Activated CD8-positive, alpha-beta memory T cell treated with anti-CD3 and anti-CD28 coated beads, Interleukin-2, amount 50 U/mL, for 4 hours (primary cell): ENCODE measurements at places on chromosomes 7 and 10.

- DNase-seq: no peak
Observed at GRCh38 chr10:3336673-3337293, 164.2 kb upstream of the PITRM1 start.

GRCh38 chr7:41880107-41880506, 177.2 kb upstream of the INHBA start:
- DNase-seq: no peak

DNA sequence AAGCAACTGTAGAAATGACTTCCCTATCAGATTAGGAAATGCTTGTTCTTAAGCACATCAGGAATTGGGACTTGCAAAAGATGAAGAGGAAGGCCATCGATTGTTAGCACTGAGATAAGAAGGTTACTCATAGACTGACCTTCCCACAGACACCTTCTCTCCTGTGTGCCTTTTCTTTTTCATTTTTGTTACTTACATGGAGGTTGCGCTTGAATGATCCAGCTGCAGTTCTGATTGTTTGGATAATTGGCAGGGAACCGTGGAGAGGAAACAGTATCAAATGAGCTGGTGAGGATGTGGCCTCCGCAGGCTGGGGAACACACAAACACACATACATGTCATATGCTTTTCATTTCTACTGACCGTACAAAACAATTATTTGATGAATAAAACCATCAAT, 134.9 kb upstream of the RSU1 start:
- no peak for DNase-seq

- no peak for DNase-seq
Observed at GRCh38 chr7:102095321-102096011, 191.2 kb upstream of the SH2B2 start.

GRCh38 chr10:110344622-110345021, 39.9 kb upstream of the SMNDC1 start:
- DNase-seq: no peak

DNA sequence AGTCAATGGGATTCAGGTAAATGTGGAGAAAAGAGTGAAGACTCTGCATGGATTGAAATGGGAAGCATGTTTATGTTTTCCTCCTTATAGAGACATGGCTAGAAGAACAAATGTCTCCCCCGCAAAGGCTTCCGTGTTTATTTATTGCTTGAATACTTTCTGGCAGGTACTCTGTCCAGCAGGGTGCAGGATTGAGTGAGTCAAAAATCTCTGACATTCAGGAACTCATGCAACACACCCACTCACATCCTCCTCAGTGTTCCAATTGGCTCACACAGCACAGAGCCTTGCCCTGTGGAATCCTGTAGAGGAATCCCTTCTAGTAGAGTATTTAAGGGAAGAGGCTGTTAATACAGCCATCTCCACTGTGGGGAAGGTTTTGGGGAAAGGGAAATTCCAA, 290.3 kb upstream of the VWC2 start:
- DNase-seq: no peak

- no peak for DNase-seq
Observed at GRCh38 chr7:78185149-78185745, 386.7 kb downstream of the PHTF2 start.

GRCh38 chr10:25105262-25105661, 69.5 kb upstream of the GPR158 start:
- no peak for DNase-seq

- no peak for DNase-seq
Observed at GRCh38 chr10:70568781-70569495, 33.6 kb downstream of the PRF1 start.

DNA sequence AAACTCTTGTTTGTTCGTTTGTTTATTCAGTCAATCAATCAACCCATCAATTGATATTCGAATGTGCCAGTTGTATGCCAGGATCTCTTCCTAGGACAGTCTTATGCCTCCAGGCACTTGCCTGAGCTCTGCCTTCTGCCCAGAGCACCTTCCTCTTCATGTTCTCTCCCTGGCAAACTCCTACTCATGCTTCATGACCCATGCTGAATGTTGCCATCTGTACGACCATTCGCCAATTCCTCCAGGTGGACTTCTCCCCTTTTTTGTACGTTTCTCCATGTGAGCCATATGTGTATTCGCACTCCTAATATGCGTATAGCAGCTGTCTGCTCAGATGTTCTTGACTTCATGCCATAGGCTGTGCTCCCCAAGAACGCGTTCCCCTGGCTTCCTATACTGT, 142.7 kb downstream of the C10orf105 start:
- no peak for DNase-seq

GRCh38 chr7:94344826-94345225, 49.9 kb upstream of the COL1A2 start:
- DNase-seq: no peak

DNA sequence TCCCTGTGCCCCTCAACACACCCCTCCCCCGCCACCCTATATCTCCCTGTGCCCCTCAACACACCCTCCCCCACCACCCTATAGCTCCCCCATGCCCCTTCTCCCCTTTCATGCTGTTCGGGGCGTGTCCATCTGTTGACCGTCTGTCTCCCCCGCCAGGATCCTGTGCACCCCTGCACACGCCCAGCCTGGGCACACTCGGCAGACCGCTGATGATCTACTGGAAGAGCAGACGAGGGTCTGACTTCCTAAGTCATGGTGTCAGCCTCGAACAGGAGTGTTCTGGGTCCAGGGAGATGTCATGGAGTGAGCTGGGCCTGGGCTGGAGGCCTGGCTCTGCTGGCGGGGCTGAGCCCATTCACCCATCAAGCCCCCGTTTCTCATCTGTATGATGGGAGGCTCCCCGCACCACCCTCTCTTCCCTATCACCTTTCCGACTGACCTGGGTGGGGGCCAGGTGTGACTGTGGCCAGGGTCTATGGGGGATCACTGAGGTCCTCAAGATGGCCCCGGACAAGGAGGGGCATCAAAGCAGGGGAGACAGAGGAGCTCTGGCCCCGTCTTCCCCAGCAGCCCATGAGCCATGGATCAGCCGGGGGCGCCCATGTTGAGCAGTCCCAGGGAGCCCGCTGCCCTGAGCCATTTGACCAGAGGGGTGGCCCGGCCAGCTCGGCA, 48.3 kb downstream of the PDGFA start:
- DNase-seq: peak; percentile 14

- no peak for DNase-seq
Observed at GRCh38 chr7:132420527-132420926, 155.7 kb downstream of the PLXNA4 start.

GRCh38 chr7:95976369-95977060, 204.2 kb downstream of the DYNC1I1 start:
- DNase-seq: no peak

- no peak for DNase-seq
Observed at GRCh38 chr10:129417870-129418269, 49.2 kb upstream of the MGMT start.

DNA sequence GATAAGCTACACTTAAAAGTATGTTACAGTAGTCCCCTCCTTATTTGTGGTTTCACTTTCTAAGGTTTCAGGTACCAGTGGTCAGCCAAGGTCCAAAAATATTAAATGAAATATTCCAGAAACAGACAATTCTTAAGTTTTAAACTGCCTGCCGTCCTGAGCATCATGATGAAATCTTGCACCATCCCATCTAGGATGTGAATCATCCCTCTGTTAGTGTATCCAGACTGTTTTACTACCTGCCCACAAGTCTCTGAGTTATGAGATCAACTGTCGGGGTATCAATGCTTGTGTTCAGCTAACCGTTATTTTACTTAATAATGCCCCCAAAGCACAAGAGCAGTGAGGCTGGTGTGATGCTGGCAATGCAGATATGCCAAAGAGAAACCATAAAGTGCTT, 11.4 kb downstream of the KDM7A start:
- no peak for DNase-seq

- no peak for DNase-seq
Observed at GRCh38 chr7:133923974-133924373, 203.2 kb upstream of the LRGUK start.

DNA sequence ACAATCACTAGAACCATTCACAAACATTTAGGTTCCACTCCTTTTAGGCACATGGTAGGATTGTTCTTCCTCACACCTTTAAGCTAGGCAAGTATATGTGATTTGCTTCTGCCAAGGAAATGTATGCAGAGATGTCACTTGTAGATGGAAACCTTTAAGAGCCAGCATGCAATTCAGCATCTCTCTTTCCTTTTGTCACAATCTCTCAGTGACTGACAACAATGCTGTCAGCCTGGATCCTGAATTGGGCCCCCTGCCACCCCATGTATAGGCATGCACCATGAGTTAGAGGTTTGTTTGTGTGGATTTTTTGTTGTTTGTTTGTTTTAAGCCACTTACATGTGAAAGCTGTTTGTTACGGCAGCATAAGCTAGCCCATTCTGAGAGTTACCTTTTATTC, 169.6 kb upstream of the PDE1C start:
- no peak for DNase-seq

DNA sequence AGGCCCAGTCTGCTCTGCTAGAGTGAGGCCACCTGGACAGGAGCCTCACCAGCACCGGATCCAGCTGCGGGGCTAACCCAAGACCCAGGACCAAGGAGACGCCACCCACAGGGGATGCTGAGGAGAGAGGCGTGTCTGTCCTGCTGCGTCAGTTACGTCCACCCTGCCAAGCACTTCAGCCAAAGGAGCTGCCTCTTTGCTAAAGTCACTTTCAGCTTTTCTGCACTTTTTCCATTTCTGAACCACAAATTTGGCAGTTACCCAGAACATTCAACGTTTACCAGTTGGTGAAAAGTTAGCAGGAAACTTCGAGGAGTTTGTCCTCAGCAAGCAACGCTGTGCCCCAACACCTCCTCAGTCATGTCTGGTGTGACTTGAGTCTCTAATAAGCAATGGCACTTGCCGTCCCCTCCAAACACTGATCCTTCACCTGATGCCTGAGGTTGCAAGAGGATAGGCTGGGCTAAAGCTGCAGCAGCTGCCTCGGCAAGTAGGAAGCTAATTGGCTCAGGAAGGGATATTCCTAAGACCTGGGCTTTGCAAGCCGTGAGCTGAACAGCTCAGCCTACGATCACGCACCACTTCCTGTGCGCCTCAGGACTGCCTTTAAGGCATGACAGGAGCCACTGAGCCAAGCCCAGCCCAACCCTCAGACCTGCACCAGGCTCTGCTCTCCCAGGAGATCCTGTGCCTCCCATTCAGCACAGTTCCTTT, 40.1 kb downstream of the KCNH2 start:
- peak; percentile 16 for DNase-seq

- DNase-seq: no peak
Observed at GRCh38 chr10:122186816-122187810, 84.0 kb upstream of the BTBD16 start.

DNA sequence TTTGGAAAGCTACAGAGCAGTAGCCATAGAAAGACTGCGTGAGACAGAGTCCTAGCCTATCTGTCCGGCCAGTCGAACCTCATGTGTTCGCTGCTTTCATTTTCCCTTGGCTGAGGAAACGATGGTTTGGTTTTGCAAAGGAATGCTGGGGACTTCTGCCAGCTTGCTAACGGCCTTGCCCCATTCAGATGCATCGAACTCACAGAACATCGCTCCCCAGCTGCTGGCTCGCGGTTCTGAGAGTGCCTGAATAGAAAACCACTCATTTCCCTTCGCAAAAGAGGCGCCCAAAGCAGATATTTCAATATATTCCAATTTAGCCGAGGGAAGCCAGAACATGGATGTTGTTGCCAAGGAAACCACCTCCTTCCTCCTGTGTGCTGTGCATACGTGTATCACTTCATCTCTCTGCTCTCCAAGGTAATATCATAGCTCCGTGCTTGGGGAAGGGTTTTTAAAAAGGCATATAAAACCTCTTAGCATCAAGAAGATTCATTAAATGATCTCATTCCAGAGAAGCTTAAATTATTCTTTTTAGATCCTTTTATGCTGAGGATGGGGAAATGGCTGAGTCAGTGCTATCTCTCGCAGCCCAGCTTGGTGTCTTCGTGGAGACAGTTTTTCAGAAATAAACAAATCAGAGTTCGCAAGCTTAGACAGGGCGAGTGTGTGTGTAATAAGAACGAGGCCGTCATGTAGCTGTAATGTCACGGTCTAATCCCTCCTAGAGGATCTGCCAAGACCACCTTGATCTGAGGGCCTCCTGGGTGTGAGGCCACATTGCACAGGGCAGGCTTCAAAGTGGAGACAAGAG, 215.2 kb downstream of the RPS24 start:
- DNase-seq: no peak

GRCh38 chr7:94761451-94761850, 105.5 kb upstream of the SGCE start:
- no peak for DNase-seq

DNA sequence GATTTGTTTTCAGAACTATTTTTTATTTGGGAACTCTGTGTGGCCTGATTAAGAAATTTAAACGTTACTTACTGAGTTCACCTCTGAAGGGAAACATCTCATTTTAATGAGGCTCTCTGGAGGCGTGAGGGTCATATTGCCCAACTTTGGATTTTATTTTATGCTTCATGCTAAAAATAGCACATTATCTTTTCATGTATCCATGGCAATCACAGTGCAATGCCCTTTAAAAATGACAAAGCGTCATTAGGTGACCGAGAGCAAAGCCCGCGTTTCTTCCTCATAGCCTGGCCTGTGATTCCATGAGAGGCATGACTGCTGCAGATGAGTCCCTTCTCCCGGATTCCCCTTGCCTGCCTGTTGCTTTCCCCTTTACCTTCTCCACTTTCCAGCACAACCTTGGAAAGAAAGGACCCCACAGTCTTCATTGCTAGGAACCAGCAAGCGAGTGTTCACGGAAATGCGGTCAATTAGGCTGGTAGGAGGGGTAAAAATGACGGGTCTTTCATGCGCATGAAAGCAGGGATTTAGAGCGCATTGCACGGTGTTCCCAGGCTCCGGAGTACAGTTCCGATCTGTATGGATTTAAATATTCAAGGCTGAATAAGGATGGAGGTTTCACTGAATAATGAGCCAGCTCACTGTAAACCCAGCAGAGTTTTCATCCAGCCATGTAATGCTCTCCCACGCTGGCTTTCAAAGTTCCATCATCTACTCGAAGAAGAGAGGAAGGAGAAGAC, 98.2 kb upstream of the PITRM1 start:
- DNase-seq: no peak

- no peak for DNase-seq
Observed at GRCh38 chr10:99676426-99676825, 17.1 kb downstream of the ENTPD7 start.

- no peak for DNase-seq
Observed at GRCh38 chr7:122123746-122124145, 20.3 kb downstream of the AASS start.

GRCh38 chr7:99943641-99944496, 14.4 kb upstream of the GJC3 start:
- no peak for DNase-seq

GRCh38 chr7:72161534-72161933, 250.6 kb downstream of the CALN1 start:
- DNase-seq: no peak
